ENCODE measurements at places on chromosomes 7 and 10.

DNA sequence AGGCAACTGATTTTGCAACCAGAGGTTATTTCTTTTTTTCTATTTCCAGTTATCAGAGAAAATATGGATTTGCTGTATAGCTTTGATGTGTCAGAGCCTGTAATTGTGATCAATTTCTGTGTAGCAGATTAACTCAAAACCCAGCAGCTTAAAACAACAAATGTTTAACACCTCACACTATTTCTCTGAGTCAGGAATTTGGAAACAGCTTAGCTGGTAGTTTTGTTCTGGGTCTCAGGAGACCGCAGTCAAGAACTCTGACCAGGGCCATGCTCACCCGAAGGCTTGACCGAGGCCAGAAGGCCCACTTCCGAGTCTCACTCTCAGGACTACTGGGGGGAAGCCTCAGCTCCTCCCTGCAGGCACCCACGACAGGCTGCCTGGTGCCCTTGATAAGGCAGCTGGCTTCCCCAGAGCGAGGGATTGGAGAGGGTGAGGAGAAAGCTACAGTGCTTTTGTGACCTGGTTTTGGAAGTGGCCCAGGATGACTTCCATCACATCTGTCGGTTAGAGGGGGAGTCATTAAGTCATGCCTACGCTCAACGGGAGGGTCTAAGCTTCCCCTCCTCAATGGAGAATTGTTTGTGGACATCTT lies 105.7 kb upstream of the SHH start:
- DNase-seq, result no peak

- peak; percentile 73 for DNase-seq
Measured at GRCh38 chr10:58967551-58968388, 208.7 kb upstream of the PHYHIPL start.

DNA sequence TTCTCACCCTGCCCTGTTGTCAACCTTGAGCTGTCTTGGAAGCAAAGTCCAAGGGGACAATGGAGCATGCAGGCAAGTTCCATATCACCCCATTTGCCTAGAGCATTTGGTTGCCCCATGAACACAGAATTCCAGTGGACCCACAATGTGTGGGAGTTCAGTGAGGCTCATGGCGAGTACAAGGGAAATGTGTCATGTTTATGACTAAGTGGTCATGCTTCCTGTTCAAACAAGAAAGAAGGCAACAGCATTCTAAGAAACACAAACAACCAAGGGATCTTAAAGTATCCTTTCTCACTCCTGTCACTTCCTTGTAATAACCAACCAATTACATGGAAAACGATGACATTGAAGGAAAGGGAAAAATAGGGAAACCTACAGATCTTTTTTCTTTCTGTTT lies 513.0 kb downstream of the INHBA start:
- DNase-seq, result no peak

DNA sequence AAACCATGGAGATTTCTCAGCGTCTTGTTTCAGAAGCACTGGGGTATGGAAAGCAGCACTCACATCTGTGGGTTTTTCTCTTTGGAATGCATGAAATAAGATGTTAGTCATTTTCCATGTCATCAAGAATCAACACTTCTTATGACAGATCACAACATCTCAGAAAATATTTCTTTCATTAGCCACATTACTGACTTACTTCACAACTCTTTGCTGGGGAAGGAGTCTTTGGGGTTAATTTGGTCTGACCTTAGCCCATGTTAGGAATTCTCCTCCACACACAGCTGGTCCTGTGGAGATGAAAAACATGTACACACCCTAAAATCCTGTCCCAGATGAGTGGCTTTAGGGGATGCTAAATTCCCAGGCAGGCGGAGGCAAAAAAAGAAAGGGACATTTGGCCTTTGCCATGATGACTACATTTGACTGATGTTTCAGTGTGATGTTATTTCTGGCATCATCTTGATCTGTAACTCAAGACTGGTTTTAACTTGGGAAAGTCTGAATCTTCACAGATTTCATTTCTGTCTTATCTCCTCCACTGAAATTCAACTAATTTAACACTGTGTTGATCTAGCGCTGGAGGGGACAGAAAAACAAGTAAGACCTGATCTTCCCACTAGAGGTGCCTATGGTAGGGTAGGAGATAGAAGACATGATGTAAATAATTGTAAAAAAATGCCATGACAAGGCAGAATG lies 363.2 kb downstream of the PRPF18 start:
- DNase-seq, result no peak

DNA sequence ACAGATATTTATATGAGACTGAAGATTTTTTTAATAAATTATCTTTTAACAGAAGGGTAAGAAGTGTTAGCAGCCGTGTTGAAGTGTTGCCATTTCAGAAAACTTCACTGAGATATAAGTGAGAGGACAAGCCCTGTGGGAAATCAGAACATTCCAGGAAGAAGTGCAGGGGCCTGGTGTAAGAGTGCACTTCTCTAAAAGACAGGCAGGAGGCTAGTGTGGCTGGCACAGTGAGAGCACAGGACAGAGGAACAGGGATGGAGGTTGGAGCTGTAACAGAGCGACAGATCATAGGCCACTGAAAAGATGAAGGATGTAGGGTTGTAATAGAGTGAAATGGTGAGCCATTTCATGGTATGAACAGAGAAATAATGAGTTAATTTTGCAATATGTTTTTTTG lies 608.9 kb downstream of the SORCS1 start:
- DNase-seq, result no peak

GRCh38 chr7:34074421-34074820 lies 169.1 kb downstream of the BMPER start:
- DNase-seq, result no peak

DNA sequence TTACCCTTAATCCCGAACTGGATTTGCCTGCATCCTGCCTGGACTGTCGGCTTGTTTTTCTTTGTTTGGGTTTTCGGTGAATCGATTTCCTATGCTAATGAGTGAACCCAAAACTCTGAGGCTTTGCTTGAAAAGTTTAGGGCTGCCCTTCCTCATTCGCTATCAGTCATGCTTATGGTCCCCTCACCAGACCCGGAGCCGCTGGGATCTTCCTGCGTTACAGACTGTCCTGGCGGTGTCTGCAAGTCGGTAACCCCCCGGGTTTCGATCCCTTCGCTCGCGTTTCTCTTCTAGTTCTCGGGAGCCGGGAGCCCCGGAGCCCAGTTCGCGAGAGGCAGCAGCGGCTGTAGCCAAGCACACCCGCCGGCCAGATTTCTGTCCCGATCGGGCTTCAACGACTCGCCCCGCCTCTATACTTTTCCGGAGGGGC lies 2.2 kb downstream of the EMX2 start:
- DNase-seq, result no peak

- no peak for DNase-seq
Measured at GRCh38 chr7:69656890-69657289, 58.6 kb downstream of the AUTS2 start.

GRCh38 chr10:20956843-20957242 lies 59.7 kb upstream of the NEBL start:
- no peak for DNase-seq

GRCh38 chr7:92827464-92828120 lies 8.8 kb downstream of the CDK6 start:
- DNase-seq, result no peak

- DNase-seq, result no peak
Measured at GRCh38 chr7:133051066-133051465, 30.8 kb downstream of the CHCHD3 start.

- no peak for DNase-seq
Measured at GRCh38 chr10:120705309-120705708, 145.9 kb upstream of the WDR11 start.

DNA sequence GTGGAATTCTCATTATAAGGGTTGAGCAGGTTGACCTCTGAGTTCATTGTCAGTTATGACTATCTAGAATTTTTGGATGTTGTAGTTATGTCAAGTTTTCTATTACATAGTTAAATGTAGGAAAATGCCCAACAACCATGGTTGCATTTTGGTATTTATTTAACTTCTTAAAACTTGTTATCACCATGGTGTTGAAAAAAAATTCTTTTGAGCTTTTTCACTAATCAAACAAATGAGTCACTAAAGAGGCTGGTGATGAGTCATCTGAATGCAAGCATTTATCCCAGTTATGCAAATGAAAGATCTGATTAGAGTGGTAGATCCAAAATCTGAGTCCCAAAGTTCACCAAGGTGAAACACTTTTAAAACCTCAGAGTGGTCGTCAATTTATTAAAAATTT lies 624.7 kb upstream of the IGFBP3 start:
- no peak for DNase-seq

DNA sequence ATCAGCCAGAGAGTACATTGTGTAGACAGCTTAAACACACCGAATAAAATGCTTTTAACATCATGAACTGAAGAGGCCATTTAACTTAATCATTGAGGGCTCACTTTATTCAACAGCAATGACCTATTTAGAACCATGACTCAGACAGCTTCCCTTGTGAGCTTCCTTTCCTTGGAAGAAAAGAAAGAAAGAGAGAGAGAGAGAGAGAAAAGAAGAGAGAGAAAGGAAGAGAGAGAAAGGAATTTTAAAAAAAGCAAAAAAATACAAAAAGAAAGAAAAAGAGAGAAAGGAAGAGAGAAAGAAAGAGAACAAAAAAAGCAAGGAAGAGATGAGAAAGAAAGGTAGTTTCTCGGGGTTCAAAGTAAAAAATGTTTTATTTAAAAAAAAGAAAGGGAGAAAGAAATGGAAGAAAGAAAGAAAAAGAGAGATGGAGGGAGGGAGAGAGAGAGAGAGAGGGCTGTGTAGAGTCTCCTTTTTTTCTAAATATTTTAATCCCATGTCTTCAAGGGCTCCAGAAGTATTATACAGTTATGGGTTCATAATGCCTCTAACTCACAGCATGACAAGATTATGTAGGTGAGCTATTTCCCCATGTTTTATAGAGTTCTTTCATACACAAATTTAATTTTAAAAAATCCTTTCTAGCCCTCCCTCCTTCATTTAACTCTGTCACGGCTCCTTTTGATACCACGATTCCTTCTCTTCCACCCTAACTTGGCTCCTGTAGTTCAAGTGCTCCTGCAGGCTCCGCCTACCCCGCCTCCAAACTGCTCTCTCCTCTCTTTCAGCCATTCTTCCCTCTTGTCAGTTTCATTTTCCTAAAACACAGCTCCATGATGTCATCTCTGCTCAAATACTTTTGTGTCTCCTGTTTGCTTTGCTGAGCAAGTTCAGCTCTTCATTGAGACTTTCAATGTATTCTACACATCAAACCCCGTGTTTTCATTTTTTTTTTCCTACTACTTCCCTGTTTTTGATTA lies 85.5 kb downstream of the PRTFDC1 start:
- DNase-seq, result peak; percentile 87

DNA sequence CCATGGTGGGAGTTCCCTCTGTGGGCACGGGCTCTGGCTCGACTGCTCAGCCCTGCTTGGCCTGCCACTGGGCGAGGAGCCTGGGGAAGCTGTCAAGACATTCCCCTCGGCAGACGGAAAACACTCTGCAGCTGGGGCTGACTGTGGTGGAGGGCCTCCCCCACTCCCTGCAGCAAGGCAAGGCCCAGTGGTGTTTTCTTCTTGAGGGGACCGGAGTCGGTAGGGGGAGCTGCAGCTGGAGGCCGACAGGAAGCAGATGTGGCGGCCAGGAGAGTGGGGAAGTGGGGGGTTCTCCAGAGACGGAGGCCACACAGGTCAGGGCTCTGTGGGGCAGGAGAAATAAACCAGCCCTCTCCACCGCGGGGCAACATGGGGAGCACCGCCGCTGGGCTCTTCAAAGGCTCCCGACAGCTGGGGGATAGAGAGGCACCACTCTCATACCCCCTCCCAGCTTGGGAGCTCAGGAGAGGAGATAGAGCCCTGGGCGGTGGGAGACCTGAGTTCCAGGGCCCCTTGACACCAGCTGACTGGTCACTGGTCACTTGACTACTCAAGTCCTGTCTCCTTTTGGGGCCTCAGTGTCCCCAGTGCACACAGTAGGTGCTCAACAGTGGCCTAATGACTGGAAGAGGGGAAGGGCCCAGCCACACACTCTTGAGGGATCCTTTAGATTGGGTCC lies 43.4 kb downstream of the PPIF start:
- no peak for DNase-seq

- DNase-seq, result no peak
Measured at GRCh38 chr7:37781156-37781555, 67.2 kb upstream of the NME8 start.

- no peak for DNase-seq
Measured at GRCh38 chr10:66880826-66881225, 45.0 kb upstream of the LRRTM3 start.

- DNase-seq, result no peak
Measured at GRCh38 chr7:31828520-31828919, 141.5 kb downstream of the PPP1R17 start.

GRCh38 chr7:22681312-22681711 lies 45.7 kb upstream of the IL6 start:
- DNase-seq, result no peak

DNA sequence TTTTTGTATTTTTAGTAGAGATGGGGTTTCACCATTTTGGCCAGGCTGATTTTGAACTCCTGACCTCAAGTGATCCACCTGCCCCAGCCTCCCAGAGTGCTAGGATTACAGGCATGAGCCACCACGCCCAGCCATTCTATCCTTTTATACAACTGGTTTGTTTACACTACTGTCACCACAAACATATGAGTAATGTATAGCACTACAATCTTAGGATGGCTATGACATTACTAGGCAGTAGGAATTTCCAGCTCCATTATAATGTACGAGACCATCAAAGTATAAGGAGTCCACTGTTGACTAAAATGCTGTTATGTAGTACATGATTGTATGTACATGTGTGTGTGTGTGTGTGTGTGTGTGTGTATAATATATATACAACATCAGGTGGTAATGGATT lies 1126.1 kb upstream of the LRRN3 start:
- no peak for DNase-seq

DNA sequence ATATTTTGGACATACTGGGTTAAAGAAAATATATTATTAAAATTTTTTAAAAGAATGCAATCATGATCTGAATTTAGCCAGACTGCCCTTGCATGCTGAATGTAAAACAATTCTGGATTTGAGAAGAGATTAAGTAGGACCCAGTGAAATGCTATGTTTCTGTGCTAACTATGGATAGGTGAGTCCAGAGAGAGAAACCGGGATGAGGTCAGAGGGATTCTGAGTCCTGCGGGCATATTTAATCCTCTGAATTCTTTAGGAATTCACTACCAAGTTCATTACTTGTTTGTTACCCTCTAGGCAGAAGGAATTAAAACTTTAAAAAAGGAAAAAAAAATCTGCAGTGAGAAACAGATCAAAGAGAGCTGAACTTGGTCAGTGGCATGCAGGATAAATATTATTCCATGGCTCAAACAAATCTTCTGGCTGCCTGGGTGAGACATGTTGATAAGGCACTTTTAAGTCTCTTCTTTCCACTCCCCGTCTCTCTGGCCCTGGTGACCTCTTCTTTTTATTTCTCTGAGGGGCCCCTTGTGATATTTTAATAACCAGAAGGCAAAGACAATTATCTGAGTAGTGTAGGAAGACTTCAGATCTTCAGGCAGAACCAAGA lies 50.2 kb upstream of the LYZL1 start:
- DNase-seq, result no peak

- DNase-seq, result no peak
Measured at GRCh38 chr7:27389496-27389895, 146.9 kb downstream of the EVX1 start.

DNA sequence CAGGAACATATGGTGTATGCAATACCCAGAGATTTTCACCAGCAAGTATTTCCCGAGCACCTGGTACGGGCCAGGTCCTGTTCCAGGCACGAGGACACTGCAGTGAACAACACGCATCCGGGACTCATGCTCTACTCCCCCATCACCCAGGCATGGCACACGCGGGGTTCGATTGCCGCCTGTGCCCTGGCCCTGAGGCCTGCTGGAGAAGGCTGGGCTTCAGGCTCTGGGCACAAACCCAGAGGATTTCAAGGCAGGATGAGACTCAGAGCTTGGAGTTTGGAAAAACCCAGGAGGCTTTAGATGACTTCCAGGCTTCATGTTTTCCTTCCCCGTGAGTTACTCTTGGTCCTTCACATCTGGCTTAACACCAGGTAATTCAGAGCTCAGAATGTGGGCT lies 143.5 kb downstream of the NEURL1 start:
- DNase-seq, result no peak

All from putamen (tissue), 1 donor.